Stimulated activated CD4-positive, alpha-beta T cell treated with anti-CD3 and anti-CD28 coated beads, TNF-alpha, amount 100 ng/mL, for 24 hours (primary cell): ENCODE measurements at places on chromosomes 1 and 21.

- peak; percentile 64 for DNase-seq
These were observed 45.4 kb downstream of the S100B start for GRCh38 chr21:46559291-46559983.

DNA sequence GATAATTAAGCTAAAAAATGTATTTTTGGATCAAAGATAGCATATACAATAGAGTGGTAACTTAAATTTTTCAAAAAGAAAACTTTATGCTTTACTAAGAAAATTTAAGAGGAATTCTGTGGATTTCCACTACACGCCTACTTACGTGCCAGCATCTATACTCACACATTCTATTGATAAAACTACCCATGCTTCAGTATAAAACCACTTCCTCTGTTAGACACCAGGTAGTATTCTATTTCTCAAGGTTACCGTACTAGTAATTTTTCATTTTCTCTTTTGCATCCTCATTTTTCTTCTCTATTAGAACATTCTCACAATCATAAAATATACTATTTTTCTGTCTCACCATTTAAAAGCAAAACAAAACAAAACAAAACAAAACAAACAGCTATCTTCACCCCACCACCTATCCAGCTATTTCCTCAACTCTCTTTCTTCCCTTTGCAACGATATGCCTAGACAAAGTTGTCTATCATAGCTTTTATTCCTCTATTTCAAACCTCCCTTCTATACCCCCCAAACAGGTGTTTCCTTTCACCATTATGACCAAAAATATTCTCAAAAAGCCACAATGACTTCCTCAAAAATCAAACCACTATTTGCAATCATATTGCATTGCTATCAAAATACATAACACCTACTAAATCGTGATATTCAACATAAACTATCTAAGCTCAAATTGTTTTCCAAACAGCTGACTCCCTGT lies 1652.0 kb downstream of the MRPL39 start:
- no peak for DNase-seq

DNA sequence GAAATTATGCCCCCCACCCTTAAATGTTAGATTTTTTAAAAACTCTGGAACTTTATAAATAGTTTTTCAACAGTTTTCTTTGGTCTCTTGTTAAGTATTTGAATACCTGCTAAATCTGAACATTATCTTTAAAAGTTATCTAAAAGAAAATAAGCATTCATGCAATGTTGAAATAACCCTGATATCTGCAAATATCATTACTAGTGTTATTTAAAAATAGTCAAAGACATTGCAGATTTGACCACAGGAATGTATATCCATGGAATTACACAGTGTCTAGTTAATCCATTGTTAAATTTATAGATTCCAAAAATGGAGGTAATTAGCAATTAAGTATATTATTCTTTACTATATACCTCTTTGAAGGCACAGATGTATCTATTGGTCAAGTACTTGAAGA lies 42.0 kb downstream of the PRRX1 start:
- DNase-seq, result no peak

DNA sequence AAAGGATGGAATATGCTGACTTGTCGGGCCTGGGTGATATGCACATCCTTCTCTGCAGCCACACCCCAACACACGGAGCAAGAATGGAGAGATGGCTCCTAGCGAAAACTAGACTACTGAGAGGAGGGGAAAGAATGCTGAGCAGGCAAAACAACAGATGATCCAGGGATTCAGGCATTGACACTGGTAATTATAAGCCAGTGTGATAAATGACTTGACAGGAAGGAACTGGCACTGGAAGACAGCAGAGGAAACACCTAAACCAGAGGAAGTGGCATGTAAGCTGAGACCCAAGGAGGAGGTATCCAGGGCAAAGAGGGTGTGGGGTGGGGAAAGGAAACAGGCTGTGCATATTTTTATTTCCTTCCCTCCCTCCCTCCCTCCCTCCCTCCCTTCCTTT lies 31.7 kb upstream of the KHDRBS1 start:
- no peak for DNase-seq

- DNase-seq, result no peak
These were observed 9.1 kb upstream of the IRF2BP2 start for GRCh38 chr1:234619071-234619480.

- no peak for DNase-seq
These were observed 440 bp upstream of the MUL1 start for GRCh38 chr1:20508411-20508771.

DNA sequence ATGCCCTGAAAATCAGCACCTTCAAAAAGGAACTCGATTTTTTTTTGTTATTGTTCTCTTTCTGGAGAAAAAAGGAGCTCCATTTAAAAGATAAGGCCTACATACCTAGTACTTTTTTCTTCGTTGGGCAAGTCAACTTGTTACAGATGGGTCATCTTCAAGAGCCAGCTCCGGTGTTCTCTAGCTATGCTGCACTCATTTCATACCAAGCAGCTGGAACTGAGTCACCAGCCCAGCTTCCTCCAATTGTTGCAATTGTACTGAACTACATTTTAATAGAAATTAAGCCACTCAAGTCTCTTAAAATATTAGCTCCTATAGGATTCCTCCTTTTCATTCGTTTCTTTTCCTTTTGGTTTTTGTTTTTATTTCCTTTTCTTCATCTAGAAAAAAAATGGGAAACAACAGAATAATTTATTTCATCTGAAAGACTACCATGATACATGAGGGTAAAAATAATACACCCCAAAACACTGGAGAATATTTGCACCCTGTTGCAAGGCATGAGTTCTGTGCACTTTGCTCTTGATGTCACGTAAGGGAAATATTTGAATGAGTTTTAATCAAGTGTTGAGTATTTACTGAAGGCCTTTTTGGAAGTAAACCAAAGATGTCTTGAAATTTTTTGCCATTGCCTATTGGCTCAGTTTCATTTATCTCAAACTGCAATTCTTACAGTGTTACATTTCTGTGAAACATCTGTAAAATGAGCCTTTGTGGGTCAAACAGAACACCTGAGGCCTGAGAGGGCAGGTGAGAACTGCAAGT lies 60.5 kb downstream of the CLIC4 start:
- no peak for DNase-seq

DNA sequence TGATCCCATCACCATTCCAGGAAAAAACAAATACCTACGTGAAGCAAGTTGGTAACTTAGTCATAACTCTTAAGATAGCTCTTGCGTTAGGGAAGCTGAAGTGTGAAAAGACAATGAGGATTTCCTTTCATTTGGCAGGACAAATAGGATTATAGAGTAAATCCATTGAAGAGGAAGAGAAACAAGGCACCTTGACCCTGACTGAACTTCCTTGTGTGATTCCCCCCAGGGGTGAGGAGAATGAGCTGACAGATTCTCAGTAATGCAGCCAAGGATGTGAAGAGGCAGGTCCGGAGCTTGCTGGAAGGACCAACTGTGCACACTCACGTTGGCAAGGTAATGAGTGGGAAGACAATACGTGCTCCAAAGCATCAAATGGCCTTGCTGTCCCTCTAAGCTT lies 55.0 kb upstream of the HMCN1 start:
- DNase-seq, result no peak

GRCh38 chr1:234997896-234998741 lies 130.5 kb downstream of the TOMM20 start:
- no peak for DNase-seq

- DNase-seq, result no peak
These were observed 72.5 kb upstream of the KIAA0040 start for GRCh38 chr1:175265091-175265490.

DNA sequence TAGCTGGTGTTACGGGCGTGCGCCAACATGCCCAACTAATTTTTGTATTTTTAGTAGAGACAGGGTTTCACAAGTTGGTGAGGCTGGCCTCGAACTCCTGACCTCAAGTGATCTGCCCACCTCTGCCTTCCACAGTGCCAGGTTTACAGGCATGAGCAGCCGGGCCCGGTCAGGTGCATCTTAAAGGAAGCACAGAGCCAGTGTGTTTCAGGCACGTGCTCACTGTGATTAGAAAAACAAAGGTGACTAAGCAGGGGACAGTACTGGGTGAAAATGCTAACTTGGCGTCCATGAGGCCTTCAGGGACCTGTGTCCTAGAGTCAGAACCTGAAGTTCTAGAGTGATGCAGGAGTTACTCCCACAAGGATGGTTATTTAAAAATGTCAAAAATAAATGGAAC lies 60.0 kb upstream of the GJA8 start:
- no peak for DNase-seq

- DNase-seq, result no peak
These were observed 6.5 kb downstream of the CAPN9 start for GRCh38 chr1:230753586-230754251.

DNA sequence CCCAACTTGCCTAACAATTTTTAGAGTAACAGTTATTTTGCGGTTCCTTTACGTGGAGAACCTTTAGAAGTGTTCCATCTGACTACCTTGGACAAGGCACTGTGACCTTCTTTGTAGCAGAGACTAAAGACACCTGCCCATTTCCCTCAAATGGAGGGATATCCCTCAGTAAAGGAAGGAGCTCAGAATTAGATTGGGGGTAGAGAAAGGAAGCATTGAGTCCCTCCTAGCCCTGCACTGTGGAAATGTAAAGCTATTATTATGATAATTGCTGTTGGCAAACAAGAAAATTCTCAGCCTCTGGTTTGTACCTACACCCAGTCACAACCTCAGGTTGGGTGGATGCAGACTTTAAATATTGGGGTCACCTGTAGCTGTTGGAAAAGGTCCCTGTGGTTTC lies 72.6 kb upstream of the MACF1 start:
- DNase-seq, result no peak

DNA sequence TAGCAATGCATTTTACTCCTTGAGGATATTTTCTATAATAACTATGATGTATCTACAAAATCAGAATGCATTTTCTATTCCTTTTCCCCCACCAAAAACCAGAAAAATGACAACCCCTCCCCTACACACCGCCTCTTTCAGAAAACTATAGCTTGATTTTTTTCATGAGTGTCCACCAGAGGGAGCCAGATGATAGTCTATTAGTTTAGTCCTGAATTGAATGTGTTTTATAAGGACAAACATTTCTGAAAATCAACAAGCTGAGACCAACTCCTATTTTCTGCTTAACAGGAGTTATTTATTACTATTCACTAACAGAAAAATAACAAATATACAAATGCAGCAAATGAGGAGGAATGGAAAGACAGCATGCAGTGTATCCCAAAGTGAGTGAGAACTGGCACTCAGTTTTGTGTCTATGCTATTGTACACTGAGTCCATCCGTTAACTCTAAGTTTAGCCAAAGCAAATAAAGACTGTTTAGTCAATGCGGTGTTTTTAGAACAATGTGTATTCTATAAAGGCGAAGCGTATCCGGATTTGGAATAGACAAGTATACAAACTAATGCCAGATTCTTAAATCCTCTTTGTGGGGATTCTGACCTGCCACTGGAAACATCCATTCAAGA lies 182.6 kb downstream of the VAV3 start:
- peak; percentile 36 for DNase-seq

DNA sequence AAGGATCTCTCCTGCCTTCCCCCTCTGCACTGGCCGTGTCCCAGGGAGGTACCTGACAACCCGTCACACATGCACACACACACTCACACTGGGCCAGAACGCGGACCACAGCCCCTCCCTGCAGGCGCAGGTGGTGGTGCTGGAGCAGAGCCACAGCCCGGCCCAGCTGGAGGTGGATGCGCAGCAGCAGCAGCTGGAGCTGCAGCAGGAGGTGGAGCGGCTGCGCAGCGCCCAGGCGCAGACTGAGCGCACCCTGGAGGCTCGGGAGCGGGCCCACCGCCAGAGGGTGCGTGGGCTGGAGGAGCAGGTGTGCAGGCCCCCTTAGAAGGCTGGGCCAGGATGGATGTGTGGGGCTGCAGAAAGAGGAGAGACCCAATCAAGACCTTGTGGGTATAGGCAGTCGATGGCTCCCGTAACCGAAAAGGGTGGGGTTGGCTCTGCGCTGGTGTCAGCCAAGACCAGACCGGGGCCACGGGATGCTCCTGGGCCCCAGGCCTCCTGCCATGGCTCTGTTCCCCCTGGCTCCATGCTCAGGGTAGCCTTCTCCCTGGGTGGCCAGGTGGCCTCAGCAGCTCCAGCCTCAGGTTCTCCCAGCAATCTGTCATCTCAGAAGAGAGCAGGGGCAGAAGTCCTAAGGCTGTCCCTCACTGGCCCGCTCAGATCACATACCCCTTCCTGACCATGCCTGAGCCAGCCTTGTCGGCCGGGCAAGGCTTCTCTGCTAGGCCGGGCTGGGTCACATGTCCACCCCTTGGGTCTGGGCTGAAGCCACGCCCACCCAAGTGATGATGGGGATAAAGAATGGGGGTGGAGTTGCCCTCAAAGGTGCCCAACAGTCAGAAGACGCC lies 8.9 kb downstream of the MFAP2 start:
- DNase-seq, result no peak
